ENCODE measurements at places on chromosomes 13 and 19.

- DNase-seq: no peak
These were observed 471.0 kb downstream of the TBC1D4 start for GRCh38 chr13:75010941-75011340.

DNA sequence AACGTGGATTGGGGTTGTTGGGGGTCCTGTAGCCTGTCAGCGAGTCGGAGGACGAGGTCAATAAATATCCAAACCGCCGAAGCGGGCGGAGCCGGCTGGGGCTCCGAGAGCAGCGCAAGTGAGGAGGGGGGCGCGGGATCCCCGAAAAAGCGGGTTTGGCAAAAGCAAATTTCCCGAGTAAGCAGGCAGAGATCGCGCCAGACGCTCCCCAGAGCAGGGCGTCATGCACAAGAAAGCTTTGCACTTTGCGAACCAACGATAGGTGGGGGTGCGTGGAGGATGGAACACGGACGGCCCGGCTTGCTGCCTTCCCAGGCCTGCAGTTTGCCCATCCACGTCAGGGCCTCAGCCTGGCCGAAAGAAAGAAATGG lies 754 bp upstream of the SIX5 start:
- DNase-seq: no peak

DNA sequence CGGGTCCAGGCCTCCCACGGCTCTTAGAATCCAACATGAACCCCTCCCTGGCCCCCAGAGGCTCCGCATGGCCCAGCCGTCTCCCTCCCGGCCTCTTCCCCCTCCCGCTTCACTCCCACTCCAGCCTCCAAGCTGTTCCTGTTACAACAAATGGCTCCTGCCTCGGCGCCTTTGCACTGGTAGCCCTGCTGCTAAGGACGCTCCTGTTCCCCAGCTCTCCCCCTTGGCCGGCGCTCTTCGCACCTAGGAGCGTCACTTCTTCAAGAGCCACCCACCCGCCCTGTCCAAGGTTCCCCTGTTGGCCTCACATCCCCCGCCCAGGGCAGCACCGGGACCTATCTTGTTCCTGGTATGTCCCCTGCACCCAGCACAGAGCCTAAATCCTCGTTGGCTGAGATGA lies 9.4 kb downstream of the CCDC124 start:
- no peak for DNase-seq

- no peak for DNase-seq
These were observed 619.2 kb upstream of the SGCG start for GRCh38 chr13:22561581-22561980.

GRCh38 chr13:114115796-114116195 lies 16.6 kb downstream of the RASA3 start:
- DNase-seq: no peak

GRCh38 chr19:46000491-46001246 lies 5.4 kb downstream of the CCDC61 start:
- DNase-seq: no peak

DNA sequence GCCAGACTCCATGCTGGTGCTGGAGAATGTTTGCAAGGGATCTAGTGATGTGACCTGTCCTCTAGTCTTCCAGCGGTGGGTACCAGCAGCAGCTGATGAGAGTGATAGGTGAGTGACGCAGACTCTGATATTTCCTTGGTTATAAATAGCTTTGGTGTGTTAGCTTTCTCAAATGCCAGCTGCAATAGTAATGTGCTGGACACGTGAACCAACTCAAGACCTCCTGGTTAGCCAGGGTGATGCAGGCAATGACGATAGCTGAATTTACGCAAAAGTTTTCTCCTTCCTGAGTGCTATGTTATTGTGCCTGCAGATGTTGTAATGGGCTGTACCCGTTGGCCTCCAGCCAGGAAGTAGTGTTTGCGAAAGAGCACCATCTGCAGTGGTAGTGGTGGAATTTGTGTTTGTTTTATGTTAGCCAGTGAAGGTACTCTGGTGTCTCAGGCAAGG lies 129.5 kb downstream of the CYSLTR2 start:
- peak; percentile 21 for DNase-seq

GRCh38 chr19:18591735-18592385 lies 3.3 kb downstream of the REX1BD start:
- no peak for DNase-seq

- no peak for DNase-seq
These were observed 507.4 kb upstream of the KLF12 start for GRCh38 chr13:74641586-74641985.

GRCh38 chr19:728011-728410 lies 19.3 kb downstream of the PALM start:
- no peak for DNase-seq

- DNase-seq: no peak
These were observed 8.8 kb downstream of the ZNF724 start for GRCh38 chr19:23241419-23241818.

Data from GOT3 (cell line).